ENCODE measurements at places on chromosomes 4 and X.

GRCh38 chr4:35556387-35556786 lies 687.9 kb downstream of the ARAP2 start:
- peak; percentile 74 for DNase-seq

DNA sequence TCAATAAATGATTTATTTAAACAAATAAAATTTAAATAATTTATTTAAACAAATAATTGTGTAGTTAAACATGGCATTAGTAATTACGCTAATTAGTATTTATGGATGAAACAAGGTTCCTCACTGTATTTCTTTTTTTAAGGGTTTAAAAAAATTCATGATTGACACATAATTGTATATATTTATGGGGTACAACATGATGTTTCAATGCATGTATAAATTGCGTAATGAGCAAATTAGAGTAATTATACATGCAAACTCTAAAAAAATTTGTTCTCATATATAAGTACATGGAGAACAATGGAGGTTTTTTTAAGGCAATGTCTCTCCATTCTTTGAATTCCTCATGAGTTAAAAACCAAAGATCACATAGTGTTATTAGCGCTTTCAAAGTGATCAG lies 115.7 kb upstream of the KLF3 start:
- no peak for DNase-seq

- DNase-seq: no peak
Observed at GRCh38 chr4:76674983-76675382, 223.0 kb downstream of the SOWAHB start.

DNA sequence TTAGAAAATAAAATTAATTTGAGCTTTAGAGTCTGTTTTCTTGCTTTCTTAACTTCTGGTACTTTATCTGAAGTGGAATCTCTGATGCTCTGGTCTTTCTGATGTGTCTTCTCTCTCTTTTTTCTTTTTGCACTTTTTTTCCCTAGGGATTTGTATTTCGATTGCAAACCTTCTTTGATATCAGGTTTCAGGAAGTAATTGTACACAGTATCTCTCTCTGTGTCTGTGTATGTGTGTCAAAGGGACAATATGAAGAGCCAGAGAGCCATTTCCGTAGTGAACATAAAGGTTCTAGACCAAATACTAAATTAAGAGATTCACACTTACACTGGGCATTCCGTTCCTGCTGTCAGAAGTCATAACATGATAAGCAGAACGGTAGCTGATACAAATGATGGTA lies 325.0 kb downstream of the PCDH7 start:
- no peak for DNase-seq

DNA sequence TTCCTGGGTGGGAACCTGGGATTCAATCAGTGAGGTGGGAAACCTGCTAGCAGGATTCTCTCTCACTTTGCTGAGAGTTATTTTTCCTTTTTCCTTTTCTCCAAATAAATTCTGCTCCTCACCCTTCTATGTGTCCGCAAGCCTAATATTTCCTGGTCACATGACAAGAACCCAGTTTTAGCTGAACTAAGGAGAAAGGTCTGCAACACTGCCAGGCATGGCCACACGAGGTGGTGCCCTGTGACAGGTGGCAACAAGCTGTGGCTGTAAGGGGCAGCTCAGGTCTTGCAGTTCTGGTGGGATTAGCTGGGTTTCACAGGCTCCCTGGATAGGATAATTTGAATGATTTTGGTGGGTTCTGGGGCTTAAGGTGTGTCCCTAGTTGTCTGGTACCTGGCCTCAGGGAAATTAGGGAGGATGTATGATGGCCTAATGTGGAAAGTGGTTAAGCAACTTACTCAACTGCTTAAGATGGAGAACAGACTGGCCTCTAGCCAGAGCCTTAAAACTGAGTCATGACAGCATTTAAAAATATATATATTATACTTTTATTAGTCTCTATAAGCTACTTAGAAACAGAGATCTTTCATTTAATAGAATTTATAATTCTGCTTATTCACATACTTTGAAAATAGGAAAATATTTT lies 215.0 kb downstream of the IL15 start:
- no peak for DNase-seq

DNA sequence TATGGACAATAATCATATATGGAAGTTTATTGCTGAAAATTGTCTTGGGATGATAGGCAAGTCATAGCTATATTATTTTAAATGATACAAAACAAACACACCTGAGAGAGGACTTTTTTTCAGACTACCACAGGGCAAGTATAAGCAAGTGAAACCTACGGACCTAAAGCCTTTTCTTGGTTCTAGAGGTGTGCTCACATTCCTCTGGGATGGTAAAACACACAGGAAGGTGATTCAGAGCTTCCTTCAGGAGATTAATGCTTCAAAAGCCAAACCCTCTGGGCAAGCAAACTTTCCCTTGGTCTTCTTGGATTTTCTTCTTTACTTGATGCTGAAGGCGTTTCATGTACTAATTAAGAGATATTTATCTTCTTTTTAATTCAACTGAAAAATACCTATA lies 60.1 kb upstream of the ACSL4 start:
- peak; percentile 39 for DNase-seq

DNA sequence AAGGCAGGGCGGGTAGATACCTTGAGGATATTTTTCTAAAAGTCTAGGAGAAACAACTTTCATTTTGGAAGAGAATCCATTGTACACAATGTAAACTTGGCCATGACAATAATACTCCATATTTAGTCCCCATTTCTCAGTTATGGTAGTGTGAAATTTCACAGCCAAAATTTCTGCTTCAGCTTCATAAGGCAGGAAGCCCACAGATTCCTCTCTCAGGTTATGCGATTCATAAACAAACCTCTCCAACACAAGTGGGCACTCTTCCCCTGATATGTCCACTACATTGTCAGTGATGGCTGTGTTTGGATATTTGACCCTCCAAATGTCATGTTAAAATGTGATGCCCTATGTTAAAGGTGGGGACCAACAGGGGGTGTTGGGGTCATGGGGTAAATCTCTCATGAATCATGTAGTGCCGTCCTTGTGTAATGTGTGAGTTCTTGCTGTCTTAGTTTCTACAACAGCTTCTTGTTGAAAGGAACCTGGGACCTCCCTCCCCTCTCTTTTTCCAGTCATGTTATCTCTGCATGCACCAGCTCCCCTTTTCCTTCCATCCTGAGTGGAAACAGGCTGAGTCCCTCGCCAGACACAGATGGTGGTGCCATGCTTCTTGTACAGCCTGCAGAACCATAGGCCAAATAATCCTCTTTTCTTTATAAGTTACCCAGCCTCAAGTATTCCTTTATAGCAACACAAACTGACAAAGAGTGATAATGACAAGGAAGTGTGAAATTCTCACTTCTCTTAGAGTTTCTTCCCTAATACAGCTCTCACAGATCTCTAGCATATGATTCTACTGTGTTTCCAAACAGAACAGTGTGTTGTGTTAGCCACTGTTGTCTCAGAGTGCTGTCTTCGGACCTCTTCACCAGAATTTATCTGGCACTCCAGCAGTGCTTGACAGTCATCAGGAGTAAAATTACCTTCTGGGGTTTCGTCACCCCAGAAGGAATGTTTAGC lies 598.4 kb upstream of the GNPDA2 start:
- DNase-seq: no peak

Measured in HT1080 (cell line).